ENCODE measurements at places on chromosomes 6 and 20.

DNA sequence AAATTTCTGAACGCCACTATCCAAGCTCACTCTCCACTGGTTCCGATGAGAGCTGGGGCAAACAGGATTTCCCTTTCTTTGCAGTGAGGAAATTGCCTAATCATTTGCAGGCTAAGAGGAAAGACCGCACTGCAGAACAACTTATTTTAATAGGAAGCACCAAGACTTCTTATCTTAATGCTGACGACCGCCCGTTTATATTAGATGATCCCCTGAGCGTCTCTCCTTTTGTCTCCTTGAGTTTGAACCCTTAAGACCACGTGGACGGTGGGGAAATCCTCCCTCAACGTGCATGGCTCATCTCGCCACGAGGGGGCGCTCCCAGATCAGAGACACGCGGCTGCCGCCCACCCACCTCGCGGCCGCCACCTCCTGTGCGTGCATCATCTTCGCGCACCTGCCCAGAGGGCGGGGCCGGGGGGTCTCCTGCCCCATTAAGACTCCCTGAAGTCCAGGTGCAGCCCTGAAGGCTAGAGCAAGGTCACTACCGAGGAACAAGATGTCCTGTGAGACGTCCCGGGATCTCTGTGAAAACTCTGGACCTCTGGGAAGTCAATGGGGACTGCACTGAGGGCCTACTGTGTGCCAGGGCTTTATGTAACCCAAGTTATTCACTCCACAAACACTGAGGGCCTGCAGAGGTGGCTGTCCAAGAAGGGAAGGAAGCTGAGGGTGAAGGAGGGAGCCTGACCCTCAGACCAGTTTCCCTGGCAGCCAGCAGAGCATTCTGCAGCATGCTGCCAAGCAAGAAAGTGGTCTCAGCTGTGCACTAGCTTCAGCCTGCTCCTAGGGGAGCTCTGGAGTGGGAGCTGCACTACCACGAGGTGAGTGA, 28.1 kb downstream of the PDYN start:
- DNase-seq = peak; percentile 43

DNA sequence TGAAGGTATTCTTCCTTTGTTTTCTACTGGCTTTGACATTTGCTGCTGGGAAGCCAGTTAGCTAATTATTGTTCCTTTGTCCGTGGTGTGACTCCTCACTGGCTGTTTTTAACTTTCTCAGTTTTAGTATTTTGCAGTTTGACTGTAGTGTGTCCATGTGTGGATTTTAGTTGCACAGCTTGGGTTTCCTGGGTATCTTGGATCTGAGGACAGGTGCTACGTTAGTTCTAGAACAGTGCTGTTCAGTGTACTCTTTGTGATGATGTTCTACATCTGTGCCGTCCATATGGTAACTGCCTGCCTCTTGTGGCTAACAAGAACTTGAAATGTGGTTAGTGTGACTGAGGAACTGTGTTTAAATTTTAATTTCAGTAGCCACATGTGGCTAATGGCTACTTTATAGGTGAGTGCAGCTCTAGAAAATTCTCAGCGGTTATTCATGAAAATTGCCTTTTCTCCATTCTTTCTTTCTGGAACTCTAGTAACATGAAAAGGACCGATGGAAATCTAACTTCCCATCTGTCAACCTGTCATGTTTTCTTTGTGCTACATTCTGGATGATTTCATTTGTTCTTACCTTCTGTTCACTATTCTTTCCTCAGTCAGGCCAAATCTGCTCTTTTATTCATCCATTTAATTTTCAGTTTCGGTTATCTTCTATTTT, 7.4 kb downstream of the SNX9 start:
- no peak for DNase-seq

GRCh38 chr6:113458368-113459010, 398.7 kb upstream of the MARCKS start:
- no peak for DNase-seq

DNA sequence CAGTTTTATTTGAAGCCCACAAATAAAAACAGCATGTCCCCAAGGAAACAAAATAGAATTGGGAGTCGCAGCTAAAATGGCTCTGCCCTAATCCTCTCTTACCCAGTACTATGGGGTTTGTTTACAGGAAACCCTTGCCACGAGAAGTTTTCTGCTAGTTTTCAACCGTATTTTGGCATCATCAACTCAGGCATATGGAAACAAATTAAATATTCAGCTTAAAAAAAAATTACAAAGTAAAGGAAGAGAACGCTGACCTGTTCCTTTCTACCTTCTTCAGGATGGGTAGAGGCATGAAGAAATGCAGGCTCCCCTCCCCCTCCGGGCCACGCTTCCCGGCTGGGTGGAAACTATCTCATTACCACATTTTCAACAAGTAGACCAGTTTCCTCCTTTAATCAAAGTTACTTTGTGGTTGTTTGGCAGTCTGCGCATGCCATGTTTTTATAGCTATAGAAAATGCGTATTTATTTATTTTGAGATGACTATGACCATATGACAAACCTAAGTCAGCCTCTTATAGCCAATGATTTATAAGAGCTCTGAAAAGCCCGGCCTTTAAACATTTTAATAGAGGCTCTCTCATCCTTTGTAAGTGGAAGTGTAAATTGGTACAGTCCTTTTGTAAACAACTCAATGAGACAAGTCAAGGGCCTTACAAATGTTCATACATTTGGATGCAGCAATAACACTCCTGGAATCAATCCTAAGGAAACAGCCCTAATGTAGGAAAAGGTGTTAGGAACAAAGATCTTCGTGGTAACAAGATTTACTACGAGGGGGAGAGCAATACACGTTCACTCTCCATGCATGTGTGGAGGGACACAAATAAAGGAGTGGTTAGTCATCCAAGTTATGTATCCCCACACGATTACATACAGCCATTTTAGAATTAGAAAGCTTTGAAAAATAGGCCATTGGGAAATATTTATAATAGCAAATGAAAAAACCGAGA, 16.1 kb upstream of the ZNF217 start:
- peak; percentile 70 for DNase-seq

GRCh38 chr20:61941721-61942405, 123.8 kb downstream of the TAF4 start:
- no peak for DNase-seq

GRCh38 chr6:84167457-84167856, 60.0 kb downstream of the CEP162 start:
- no peak for DNase-seq

- DNase-seq = no peak
These were observed 11.5 kb downstream of the ATP9A start for GRCh38 chr20:51756653-51757052.

- DNase-seq = no peak
These were observed 39.5 kb upstream of the BEND3 start for GRCh38 chr6:107154801-107155160.

DNA sequence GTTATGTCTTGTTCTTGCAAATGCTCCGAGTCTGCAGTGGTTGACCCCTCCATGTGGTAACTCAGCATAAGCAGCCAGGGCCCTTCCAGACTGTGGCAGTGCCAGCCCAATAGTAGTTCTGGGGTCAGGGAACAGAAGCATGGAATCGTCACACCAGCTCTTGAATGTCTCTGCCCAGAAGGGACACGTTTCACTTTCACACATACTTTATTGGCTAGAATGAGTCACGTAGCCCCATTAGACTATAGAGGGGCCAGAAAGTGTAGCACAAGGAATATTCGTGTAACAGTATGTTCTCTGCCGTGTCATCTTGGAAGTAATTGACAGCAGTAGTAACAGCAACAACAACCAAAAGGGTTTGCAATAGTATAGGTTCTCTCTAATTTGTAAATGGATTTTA, 254.7 kb downstream of the FARS2 start:
- DNase-seq = no peak

DNA sequence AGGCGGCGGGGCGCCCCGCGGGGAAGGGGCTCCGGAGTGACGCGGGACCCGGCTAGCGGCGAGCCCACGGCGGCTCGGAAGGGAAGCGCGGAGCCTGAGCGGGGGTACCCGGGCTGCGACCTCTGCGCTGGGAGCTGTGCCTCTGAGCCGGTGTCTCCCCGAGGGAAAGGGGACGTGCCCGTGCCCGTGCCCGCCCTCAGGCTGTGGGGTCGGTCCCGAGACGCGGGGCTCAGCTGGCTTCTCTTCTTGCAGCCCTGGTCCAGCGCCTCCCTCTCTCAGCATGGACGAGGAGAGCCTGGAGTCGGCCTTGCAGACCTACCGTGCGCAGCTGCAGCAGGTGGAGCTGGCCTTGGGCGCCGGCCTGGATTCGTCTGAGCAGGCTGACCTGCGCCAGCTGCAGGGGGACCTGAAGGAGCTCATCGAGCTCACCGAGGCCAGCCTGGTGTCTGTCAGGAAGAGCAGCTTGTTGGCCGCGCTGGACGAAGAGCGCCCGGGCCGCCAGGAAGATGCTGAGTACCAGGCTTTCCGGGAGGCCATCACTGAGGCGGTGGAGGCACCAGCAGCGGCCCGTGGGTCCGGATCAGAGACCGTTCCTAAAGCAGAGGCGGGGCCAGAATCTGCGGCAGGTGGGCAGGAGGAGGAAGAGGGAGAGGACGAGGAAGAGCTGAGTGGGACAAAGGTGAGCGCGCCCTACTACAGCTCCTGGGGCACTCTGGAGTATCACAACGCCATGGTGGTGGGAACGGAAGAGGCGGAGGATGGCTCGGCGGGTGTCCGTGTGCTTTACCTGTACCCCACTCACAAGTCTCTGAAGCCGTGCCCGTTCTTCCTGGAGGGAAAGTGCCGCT, 686 bp downstream of the ZGPAT start:
- DNase-seq = no peak

DNA sequence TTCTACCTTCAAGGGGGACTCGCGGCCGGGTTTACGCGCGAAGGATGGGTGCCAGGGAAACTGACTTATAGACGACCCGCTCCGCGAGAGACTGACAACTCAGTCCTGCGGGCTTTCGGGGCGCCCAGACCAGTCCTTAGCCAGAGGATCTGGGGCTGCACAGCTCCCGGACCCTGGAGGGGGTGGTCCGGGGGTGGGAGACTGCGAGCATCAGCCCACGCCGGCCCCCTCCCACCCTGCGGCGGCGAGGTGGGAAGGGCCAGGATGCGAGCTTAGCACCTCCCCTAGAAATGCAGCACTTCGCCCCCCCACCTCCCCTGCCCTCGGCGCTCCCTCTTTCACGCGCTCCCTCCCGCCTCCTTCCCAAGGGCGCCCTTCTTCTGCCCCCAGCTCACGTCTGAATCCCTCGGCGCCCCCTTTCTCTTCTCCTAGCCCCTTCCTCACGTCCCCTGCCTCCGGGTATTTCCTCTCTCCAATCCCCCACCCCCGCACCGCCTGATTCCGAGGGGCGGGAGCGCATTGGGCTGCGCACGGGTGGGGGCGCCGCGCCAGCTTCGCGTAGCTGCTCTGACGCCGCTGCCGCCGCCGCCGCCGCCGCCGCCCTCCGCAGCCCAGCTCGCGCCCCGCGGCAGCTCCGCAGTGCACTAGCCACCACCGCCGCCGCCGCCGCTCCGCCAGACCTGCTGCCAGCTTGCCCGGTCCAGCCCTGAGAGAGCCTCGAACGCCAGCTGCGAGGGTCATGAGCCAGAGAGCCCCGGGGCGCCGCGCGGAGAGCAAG, at the start of gene SLC32A1:
SLC32A1 (plus strand) TSS at position 639 of the 778 bp plus-strand sequence. CDS start 239 bp downstream, outside the sequence.
- DNase-seq = no peak

- DNase-seq = no peak
These were observed 141.3 kb upstream of the GLP1R start for GRCh38 chr6:38907264-38907663.

DNA sequence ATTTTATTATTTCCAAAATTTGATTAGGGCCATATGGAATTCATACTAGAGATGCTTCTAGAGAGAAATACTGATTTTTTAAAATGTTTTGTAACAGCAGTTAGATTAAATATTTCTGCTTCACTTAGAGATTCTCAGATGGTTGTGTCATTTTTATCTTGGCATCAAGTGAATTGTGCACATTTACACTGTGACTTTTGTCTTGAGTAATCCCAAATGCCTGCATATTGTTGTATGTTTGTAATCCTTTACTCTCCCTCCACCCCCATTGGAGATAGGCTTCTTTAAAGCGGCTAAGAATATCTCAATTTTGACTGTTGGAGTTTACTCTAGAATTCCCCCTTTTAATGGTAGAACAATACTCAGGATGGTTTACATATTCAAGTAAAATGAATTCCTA, 19.0 kb downstream of the STX16 start:
- no peak for DNase-seq

DNA sequence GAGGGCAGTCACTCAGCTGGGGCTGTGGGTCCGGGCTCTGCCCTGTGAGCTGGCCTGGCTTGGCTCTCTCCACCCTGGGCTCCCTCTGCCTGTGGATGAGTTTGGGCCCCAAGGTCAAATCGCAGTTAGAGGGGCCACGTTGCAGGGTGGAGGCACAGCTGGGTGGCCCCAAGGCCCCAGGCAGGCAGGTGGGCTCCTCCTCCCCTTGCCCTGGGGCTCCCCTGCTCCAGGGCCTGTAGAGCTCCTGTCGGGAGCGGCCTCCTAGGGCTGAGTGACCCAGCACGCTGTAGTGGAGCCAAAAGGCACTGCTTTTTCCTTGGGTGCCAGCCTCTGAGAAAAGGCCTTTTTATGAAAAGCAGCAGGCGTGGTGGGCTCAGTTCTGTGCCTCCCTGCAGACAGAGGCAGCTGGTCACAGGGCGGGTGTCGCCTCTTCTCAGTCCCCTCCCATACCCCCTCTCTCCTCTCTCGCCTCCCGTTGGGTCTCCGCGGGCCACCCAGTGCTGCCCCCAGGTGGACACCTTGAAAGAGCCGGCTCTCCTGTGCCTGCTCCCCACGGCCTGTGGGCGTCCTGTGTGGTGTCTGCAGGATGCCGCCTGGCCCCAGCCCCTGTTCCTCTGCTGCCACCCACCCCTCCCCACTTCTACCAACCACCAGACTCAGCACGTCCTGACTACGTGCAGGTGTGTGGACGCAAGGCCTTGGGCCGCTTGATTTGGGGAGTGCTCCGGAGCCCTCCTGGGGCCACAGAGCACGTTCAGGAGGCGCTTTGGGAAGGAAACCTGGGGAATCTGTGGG, 13.2 kb downstream of the SS18L1 start:
- peak; percentile 48 for DNase-seq

DNA sequence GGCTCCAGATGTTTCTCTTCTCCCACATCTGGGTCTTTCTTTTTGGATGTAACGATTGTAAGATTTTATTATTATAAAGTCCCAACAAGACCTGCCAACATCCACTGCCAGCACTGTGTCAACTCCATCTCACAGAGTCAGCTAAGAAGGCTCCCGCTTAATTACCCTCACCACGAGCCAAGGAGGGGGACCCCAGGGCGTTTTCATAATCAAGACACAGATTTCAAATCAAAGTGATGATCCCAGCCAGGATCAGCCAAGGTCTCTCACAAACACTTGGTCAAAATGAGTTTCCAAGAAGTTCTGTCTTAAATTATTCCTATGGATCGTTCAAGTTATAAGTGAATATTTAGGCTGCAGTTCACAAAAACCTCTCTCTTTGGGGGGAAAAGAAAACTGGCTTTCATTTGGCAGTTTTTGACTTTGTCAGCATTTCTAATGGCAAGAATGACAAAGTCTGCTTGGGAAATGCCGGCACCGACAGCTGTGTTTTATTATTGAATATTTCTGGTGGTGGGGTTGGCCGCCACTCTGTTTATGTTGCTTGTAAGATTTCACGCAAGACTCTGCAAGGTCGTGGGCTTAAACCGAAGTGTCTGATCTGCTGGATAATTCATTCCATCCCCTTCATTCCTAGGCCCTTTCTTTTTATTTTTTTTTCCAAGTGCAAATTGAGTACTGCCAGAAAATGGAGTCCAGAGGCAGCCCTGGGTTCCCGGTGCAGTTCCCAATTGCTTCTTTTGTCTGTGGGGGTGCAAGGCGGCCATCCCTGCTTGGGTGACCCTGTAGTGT, 170.2 kb upstream of the PMEPA1 start:
- DNase-seq = no peak

- DNase-seq = no peak
These were observed 118.8 kb upstream of the FRMD1 start for GRCh38 chr6:168197636-168198301.

Measured in activated effector memory CD4-positive, alpha-beta T cell treated with Interleukin-2 at 50 U/mL for 16 hours (primary cell).